Activated B cell treated with CpG ODN at 0.5 μM for 24 hours (primary cell): ENCODE measurements at places on chromosomes 11 and 22. TPM values are rescaled to one million over a fixed set of nuclear protein-coding genes. Genes with fewer than 3 reads are reported as not detected.

- no peak for DNase-seq
- no peaks in the 10 kb centered on the region for H3K27me3 ChIP-seq
- no peak overlapping the region for H3K4me3 ChIP-seq
Measured at GRCh38 chr11:56846631-56847576, 98.4 kb upstream of the OR9G4 start.

GRCh38 chr11:22670830-22671229 lies 4.4 kb downstream of the GAS2 start:
- H3K27me3 ChIP-seq: peaks cover 37% of the 10 kb centered on the region
- H3K4me3 ChIP-seq: no peak overlapping the region
- no peaks in the 10 kb centered on the region for H3K36me3 ChIP-seq

DNA sequence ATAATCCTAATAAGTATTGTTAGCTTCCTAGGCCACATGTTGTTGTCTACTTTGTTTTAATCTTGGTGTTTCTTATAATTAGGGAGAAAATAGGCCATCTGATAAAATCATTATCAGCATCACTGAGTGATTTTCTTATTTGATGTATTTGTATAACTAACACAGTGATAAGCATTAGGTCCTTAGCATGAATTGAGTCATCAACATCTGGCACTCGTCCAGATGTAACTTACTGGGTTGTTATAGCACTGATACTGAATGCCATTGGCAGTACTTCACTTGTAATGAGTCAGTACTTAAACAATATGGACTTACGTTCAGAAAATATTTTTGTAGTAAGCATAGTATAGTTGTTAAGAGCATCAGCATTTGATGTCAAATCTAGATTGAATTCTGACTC lies 16.2 kb downstream of the API5 start:
- H3K36me3 ChIP-seq: peaks cover 91% of the 10 kb centered on the region
- H3K4me3 ChIP-seq: no peak overlapping the region
- no peaks in the 10 kb centered on the region for H3K27me3 ChIP-seq
- H3K4me1 ChIP-seq: no peaks in the 10 kb centered on the region
- DNase-seq: no peak

DNA sequence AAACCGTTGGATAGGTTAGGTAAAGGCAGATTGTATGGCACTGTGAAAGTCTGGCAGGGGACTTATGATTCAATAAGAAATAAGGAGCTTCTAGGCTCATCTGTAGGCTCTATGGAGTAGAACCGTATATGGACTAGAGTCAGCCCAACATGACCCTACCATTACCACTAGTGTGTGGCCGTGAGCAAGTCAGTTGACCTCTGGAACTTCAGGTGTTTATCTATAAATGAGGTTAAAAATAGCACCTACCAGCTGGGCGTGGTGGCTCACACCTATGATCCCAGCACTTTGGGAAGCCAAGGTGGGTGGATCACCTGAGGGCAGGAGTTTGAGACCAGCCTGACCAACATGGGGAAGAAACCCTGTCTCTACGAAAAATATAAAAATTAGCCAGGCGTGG lies 4.4 kb downstream of the HINFP start:
- no peak for DNase-seq
- no peak overlapping the region for H3K4me3 ChIP-seq
- no peak overlapping the region for H3K27ac ChIP-seq
- no peaks in the 10 kb centered on the region for H3K27me3 ChIP-seq

DNA sequence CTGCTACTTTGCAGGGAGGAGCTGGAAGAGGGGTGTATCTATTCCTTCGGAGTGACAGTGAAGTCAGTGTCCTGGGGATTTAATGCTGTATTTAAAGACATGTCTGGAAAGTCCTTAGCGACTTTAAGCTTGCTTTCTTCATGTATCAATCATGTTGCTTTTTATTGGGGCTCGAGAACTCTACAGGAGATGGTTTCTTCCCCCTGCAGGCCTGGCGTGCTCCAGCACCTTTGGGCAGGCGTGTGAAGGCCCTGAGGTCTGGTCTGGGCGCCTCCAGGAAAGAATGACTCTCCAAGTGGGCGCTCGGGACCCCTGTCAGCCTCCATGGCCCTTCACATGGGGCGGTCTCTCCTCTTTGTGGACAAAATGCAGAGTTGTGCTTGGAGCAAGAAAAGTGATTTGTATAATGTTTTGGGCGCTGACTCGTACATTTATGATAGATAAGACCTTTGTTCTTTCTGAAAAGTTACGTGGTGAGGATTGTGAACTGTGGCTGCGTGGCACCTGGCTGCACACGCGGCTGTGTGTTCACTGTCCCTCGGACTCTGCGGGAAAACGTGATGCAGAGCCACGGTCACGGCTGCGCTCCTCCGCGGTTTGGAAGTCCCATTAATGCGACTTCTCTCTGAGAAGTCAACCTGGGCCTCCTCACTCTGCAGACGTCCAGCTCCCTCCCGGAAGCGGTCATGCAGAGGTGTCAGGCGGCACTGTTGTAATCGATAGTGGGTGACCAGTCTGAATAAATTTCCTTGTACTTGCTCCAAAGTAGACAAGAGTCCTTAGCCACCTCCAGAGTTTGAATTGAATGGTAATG lies 282.5 kb downstream of the TBC1D22A start:
- H3K4me3 ChIP-seq: no peak overlapping the region
- no peak overlapping the region for H3K27ac ChIP-seq
- no peak for DNase-seq
- peaks cover 35% of the 10 kb centered on the region for H3K4me1 ChIP-seq
- H3K36me3 ChIP-seq: peaks cover 48% of the 10 kb centered on the region

GRCh38 chr22:39239561-39240423 lies 5.0 kb downstream of the PDGFB start:
- H3K36me3 ChIP-seq: no peaks in the 10 kb centered on the region
- peaks cover 47% of the 10 kb centered on the region for H3K4me1 ChIP-seq
- H3K27ac ChIP-seq: no peak overlapping the region
- no peak overlapping the region for H3K4me3 ChIP-seq
- DNase-seq: no peak
- peaks cover 57% of the 10 kb centered on the region for H3K27me3 ChIP-seq

- H3K4me1 ChIP-seq: no peaks in the 10 kb centered on the region
- H3K36me3 ChIP-seq: no peaks in the 10 kb centered on the region
- peaks cover 21% of the 10 kb centered on the region for H3K27me3 ChIP-seq
- H3K4me3 ChIP-seq: no peak overlapping the region
- H3K27ac ChIP-seq: no peak overlapping the region
Measured at GRCh38 chr22:38611559-38611958, 41.6 kb upstream of the DMC1 start.

GRCh38 chr22:19048531-19048930 lies 73.7 kb downstream of the DGCR2 start:
- H3K4me3 ChIP-seq: no peak overlapping the region
- no peak for DNase-seq
- H3K4me1 ChIP-seq: no peaks in the 10 kb centered on the region
- peaks cover 92% of the 10 kb centered on the region for H3K36me3 ChIP-seq

- H3K36me3 ChIP-seq: no peaks in the 10 kb centered on the region
- no peak for DNase-seq
- no peaks in the 10 kb centered on the region for H3K27me3 ChIP-seq
- H3K4me3 ChIP-seq: no peak overlapping the region
- H3K4me1 ChIP-seq: peaks cover under 1% of the 10 kb centered on the region
Measured at GRCh38 chr11:17383461-17383860, 5.0 kb downstream of the KCNJ11 start.

GRCh38 chr11:45573728-45574127 lies 91.7 kb downstream of the CHST1 start:
- no peak overlapping the region for H3K4me3 ChIP-seq
- DNase-seq: no peak
- H3K36me3 ChIP-seq: no peaks in the 10 kb centered on the region
- no peak overlapping the region for H3K27ac ChIP-seq
- no peaks in the 10 kb centered on the region for H3K4me1 ChIP-seq

GRCh38 chr11:116910378-116910777 lies 73.0 kb upstream of the APOA1 start:
- H3K27ac ChIP-seq: no peak overlapping the region
- DNase-seq: no peak
- no peak overlapping the region for H3K4me3 ChIP-seq
- peaks cover 24% of the 10 kb centered on the region for H3K4me1 ChIP-seq

The ACRV1 gene
- total RNA-seq: not detected in 2 replicates

The CASP5 gene
- total RNA-seq: 0.32 TPM in 1 of 2 replicates, not detected in the other

The C11orf86 gene
- total RNA-seq: not detected in 2 replicates

The OR51I1 gene
- not detected in 2 replicates for total RNA-seq

The WBP2NL gene
- total RNA-seq: 6.8 and 7.8 TPM in 2 replicates

The SCARF2 gene
- total RNA-seq: 0.12 and 0.18 TPM in 2 replicates
